ENCODE measurements at places on chromosomes 3 and 15. TPM values are rescaled to one million over a fixed set of nuclear protein-coding genes. Genes with fewer than 3 reads are reported as not detected.

Gene PIF1
- 9.0 TPM for total RNA-seq

DNA sequence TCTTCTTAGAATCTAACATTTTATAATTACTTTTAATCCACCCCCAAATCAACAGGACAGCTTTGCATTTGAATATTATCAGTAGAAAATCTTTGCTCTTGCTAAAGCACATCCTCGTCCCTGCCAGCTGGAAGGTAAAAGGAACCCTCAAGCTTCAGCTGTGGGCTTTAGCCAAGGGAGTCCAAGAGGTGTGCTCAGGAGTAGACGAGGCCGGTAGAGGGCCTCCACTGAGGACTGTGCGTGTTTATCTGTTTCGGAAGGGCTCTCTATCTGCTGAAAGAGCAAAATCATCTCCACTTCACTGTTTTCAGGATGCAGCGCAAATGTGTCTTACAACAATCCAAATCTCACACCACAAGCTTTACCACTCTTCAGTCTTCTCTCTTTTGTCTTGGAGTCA is 257.4 kb upstream of the IL12A start:
- DNase-seq, result no peak

- no peak for DNase-seq
These were observed 15.1 kb downstream of the BOC start for GRCh38 chr3:113226491-113226890.

DNA sequence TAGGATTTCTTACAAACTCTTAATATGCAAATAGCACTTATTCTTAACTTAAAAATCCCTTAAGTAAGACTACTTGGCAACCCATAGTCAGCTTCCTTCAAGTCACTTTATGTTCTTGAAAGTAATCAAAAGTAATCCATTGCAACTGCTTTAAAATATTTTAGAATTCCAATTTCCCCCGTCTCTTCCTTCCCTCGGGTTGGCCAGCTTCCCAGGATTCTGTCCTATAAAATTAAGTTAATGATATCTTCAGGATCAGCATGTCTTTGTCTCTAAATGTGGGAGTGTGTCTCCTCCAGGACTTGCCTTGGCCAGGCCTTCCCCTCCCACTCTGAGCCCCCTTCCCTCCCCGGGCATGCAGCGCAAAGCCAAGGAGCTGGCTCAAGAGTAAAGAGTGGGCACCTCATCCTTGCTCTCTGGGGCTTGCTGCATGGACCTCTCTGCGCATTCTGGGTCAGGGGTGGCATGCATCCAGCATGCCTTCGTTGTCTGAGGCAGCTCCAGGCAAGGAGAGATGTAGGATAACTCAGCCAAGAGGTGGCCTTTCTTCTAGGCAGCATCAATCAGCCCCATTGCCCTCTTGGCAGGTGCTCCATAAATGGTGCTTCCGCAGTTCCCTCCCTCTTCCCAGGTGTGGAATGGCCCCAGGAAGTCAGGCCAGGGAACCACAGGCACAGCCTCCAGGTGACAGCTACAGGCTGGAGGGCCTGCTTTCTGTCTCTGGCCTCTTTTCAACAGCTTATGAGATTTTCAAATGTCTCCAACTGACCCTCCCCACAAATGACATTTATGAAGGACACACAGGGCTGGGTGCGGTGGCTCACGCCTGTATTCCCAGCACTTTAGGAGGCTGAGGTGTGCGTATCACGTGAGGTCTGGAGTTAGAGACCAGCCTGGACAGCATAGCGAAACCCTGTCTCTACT is 108.7 kb upstream of the ALDH1A3 start:
- DNase-seq, result no peak

All from thoracic aorta (tissue), 2 donors.